Osteocyte (in vitro differentiated cells): ENCODE measurements at places on chromosomes 13 and 19.

DNA sequence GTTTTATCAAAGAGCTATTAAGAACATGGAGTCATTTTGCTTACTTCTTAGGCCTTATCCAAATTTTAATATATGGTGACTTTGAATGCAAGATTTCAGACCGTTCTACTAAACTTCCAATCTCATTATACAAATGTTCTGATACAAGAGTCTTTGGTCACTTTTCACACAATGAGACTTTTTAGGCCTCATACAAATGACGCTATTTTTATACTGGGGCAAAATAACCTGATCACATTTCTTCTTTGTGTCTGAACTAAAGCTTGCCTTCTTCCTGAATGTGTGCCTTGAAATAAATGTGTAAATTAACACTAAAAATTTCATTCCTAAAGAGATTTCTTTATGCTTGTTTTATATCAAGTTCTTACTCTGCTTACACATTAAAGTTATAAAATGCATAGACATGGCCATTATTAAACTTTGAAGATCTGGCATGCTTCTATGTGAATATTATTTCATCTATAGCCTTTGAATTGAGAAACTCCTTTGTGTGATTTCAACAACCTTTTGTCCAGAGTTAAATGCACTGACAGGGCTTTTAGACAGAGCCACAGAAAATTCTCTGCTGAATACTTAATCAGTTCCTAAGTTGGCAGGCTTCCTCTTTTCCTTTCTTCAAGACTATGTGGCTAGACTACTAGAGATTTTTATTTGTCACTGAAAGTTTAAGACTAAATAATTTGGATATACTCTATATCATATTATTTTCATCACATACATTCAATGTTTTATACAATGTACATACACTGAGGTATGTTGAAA lies 86.1 kb downstream of the EDNRB start:
- no peak for DNase-seq

- no peak for DNase-seq
Observed at GRCh38 chr13:66214467-66214866, 1015.7 kb downstream of the PCDH9 start.

DNA sequence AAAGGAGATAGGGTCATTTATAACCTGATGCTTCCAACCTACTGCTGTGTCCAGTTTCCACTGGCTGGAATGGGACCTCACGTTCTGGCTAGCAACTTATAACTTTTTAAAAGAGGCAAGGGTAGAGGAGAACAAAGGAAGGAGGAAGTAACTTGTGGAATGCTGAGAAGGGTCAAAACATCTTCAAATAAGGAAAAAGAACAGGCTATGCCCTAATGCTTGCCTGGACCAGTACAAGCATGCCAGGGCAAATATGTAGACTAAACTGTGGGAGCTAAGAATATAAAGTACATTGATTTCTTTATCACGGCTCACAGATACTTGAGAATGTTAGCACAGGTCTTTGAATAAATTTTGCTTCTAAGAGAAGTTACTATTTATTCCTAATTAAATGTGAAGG lies 1.5 kb upstream of the ZNF561 start:
- no peak for DNase-seq

GRCh38 chr19:12270854-12271253 lies 23.8 kb downstream of the ZNF44 start:
- DNase-seq = no peak

- DNase-seq = no peak
Observed at GRCh38 chr13:48264058-48264457, 31.1 kb downstream of the ITM2B start.

GRCh38 chr13:21383090-21383489 lies 76.0 kb downstream of the ZDHHC20 start:
- no peak for DNase-seq

DNA sequence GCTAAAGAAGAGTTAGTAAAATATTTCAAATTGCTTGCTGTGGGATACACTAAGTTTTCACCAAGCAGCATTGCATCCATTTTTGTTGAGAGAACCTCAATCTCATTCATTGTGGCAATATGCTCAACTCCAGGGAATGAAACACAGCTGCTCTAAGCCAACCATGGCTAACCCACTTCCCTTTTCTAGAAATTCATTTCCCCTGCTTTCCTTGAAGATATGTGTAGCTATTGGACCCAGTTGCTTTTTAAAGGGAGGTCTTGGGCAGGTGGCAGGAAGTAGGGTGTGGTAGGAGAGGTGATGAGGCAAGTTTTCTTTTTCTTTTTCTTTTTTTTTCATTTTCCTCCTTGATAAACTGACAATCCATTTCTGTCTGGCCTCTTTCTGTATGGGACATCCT lies 452.2 kb downstream of the FGF14 start:
- DNase-seq = no peak

DNA sequence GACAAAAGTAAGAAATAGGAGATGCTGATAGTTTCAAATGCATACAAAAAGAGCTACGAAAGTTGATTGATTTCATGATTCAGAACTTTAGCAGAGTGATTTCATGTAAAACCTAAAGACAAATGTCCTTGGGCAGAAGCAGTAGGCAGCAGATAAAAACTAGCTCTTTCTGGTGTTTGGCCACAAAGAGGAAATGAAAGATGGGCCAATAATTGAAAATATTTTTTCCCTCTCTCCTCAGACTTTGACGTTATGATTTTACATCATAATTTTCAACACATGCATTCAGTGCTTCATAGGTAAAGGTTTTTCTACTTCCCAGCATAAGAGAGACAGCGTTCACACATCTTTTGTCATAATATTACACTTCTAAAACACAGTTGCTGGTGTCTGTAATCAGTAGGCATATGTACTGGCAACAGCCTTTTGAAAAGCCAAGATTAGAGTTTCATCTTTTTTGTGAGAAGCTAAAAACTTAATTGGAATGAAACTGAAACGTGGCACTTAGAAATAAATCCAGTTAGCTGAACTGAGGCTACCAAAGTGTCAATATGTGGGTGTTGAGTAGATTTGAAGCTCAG lies 9.3 kb downstream of the SCEL start:
- DNase-seq = no peak

GRCh38 chr13:44989941-44990340 lies 603 bp downstream of the GPALPP1 start:
- DNase-seq = no peak

DNA sequence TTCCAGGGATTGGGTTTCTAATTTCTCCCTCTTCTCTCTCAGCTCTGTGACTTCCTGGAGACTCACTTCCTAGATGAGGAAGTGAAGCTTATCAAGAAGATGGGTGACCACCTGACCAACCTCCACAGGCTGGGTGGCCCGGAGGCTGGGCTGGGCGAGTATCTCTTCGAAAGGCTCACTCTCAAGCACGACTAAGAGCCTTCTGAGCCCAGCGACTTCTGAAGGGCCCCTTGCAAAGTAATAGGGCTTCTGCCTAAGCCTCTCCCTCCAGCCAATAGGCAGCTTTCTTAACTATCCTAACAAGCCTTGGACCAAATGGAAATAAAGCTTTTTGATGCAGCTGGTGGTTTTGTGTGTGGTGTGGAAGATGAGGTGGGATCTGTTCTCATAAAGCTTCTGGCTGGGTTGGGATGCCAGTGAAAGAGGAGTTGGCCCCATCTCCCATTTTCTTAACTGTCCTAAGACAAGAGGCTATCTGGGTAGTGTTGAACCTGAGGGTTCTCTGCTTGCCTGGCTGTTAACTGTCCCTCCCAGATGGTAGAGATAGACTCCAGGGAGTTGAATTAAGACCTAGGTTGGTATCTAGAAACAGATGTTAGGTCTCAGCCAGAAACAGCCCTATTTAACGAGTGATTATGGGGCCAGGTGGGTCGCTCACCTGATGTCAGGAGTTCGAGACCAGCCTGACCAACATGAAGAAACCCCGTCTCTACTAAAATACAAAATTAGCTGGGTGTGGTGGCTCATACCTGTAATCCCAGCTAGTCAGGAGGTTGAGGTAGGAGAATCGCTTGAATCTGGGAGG lies 1.6 kb downstream of the FTL start:
- no peak for DNase-seq

GRCh38 chr13:100817928-100818327 lies 143.3 kb upstream of the TMTC4 start:
- DNase-seq = no peak

GRCh38 chr13:67299072-67299635 lies 69.0 kb upstream of the PCDH9 start:
- DNase-seq = no peak

- no peak for DNase-seq
Observed at GRCh38 chr13:28659621-28659970, 666 bp downstream of the POMP start.

DNA sequence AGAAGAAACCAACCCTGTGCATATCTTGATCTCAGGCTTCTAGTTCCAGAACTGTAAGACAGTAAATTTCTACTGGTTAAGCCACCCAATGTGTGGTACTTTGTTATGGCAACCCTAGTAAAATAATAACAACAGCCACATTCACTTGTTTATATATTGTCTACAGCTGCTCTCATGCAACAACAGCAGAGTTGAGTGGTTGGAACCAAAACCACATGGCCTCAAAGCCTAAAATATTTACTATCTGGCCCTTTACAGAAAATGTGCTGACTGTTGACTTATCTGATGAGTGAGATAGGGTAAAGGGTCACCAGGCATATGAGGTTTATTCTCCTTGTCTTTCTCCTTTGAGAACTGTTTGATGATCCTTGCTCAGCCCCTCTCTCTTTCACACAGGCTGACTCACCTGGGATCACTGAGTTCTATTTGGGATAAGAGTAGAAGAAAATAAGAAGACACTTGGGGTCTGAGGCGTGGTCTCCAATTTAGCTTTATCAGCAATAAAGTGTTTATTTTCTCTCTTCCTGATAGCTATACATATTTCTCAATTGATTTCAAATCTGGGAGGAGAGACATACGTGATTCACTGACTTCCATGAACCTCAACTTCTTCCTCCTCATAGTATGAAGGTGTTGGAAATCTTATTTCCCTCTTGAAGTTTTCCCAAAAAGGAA lies 227.5 kb upstream of the STARD13 start:
- no peak for DNase-seq

DNA sequence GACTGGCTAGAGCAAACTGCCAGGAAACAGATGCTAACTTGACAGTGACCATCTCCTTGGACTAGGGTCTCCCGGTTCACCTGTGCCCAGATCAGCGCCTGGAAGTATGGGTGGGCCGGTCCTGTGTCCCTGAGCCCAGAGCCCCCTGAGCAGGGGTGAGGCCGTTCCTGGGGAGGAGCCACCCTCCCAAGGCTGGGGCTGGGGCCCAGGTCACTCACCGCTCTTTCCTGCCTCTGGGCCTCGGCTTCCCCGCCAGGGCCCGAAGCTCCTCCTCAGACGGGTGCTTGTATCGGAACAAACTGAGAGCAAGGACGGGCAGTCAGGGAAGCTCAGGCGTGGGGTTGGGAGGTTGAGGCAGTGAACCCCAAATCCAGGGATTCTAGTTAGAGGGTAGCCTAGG lies 5.4 kb downstream of the TMEM161A start:
- DNase-seq = no peak

GRCh38 chr13:23799945-23800344 lies 89.3 kb downstream of the MIPEP start:
- DNase-seq = no peak

GRCh38 chr13:92265408-92265807 lies 867.0 kb downstream of the GPC5 start:
- no peak for DNase-seq
